ENCODE measurements at places on chromosomes 6 and 20.

- DNase-seq, result no peak
These were observed 244.1 kb downstream of the BMP7 start for GRCh38 chr20:57022306-57022705.

DNA sequence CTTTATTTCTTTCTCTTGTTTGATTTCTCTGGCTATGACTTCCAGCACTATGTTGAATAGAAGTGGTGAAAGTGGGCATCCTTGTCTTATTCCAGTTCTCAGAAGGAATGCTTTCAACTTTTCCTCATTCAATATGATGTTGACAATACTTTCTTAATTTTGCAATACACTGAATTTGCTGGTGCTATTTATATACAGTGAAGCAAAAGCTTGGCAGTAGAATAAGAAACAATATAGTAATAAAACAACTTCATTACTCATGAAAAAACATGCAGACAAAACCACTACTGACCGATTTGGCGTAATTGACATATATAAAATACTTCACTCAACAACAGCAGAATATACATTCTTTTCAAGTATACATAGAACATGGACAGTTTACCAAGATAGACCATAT is 96.4 kb downstream of the CFAP61 start:
- no peak for DNase-seq

DNA sequence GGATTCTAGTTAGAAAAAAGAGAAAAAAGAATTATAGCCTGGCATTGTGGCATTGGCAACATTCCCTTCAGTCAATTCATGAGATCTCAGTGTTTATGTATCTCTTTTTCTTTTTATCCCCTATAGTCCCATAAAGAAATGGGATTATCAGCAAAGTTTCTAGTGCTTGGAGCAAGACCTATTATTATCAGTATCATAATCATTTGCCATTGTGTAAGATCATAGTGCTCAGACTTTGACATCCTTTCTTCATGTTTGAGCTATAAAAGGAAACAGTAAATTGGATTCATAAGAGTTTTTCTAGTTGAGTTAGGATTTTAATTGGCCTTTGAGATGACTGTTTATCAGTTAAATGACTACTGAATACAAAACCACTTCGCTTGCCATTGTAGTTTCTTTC is 295.6 kb downstream of the GRIK2 start:
- no peak for DNase-seq

- no peak for DNase-seq
These were observed 57.1 kb upstream of the LRRC1 start for GRCh38 chr6:53737746-53738145.

- DNase-seq, result no peak
These were observed 144.0 kb downstream of the BCKDHB start for GRCh38 chr6:80250391-80250997.

DNA sequence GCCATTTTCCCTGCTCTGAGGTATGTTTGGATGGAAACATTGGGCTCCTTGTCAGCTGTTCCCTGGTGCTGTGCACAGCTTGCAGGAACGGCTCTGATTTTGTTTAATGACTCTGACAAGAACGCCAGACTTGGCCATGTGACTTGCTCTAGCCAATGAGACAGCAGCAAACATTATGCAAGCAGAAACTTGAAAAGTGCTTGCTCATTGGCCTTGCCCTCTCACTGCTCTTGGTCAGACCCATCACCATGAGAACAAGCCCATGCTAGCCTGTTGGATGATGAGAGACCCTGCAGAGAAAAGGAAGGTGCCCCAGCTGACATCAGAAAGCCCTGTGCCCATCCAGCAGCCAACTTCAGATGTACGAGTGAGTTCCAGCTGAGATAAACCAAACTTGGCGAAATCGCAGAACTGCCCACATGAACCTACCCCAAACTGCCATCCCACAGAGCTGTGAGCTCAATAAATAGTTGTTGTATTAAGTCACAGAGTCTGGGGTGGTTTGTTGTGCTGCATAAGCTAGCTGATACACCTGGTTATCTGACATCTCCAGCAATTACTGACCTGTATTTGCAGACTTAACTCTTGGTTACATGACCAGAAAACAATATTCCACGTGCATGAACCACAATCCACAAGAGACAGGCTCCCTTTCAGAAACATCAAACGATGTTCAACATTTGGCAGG is 96.9 kb downstream of the JPH2 start:
- DNase-seq, result no peak

DNA sequence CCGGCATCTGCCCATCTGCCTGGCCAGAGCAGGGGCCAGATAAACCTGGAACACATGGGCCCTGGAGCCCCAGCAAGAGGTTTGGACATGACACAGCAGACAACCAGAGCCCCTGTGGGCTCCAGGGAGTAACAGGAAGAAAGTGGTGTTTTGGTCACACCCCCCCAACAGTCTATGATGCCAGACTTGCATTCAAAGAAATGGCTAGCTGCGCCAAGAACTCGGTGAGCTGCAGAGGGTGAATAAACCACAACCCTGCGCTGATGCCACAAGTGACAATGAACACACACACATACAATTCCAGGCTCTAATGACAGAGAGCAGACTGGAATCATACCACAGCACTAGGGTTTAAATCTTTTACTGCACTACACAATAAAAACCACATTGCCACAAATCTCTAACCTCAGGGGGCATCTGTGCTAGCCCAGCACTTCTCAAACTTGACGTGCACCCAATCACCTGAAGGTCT is 34.0 kb downstream of the TRERF1 start:
- DNase-seq, result no peak

GRCh38 chr20:10911298-10911697 is 237.5 kb upstream of the JAG1 start:
- no peak for DNase-seq

DNA sequence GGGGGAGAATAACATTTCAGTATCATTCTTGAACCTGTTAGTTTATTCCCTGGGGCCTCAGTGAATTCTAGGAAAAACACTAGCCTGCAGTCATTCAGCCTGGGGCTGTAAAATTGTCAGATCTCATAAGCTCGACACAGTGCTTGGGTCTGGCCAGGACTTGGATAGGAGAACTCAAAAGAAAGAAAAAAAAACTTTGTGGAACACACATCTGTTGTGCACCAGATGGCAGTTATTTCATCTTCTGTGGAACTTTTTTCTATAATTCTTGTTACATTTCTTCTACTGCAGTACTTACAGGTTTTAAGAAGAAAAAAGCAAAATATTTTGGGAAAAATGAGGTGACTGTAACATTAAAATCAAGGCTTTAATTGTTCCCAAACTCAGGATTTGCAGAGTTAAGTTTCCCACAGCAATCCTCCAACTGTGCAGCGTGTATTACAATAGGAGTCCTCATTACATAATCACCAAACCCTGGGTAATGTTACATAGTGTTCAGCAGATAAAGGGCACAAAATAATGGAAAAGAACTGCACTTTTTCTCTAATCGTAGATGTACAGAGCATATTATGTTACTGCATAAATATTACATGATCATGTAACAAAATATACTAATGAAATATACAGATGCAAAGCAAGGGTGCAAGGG is 531.1 kb upstream of the CITED2 start:
- no peak for DNase-seq

DNA sequence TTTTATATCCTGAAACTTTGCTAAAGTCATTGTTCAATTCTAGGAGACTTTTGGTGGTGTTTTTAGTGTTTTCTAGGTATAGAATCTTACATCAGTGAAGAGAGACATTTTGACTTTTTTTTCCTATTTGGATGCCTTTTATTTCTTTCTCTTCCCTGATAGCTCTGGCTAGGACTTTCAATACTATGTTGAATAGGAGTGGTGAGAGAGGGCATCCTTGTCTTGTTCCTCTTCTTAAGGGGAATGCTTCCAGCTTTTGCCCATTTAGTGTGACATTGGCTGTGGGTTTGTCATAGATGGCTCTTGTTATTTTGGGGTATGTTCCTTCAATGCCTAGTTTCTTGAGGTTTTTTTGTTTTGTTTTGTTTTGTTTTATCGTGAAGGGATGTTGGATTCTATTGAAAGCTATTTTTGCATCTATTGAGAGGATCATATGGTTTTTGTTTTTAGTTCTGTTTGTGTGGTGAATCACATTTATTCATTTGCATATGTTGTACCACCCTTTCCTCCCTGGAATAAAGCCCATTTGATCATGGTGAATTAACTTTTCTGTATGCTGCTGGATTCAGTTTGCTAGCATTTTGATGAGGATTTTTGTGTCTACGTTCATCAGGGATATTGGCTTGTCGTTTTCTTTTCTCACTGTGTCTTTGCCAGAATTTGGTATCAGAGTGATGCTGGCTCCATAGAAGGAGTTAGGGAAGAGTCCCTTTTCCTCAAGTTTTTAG is 540.1 kb upstream of the FLRT3 start:
- no peak for DNase-seq

GRCh38 chr6:36933102-36933501 is 21.4 kb upstream of the PI16 start:
- DNase-seq, result no peak

DNA sequence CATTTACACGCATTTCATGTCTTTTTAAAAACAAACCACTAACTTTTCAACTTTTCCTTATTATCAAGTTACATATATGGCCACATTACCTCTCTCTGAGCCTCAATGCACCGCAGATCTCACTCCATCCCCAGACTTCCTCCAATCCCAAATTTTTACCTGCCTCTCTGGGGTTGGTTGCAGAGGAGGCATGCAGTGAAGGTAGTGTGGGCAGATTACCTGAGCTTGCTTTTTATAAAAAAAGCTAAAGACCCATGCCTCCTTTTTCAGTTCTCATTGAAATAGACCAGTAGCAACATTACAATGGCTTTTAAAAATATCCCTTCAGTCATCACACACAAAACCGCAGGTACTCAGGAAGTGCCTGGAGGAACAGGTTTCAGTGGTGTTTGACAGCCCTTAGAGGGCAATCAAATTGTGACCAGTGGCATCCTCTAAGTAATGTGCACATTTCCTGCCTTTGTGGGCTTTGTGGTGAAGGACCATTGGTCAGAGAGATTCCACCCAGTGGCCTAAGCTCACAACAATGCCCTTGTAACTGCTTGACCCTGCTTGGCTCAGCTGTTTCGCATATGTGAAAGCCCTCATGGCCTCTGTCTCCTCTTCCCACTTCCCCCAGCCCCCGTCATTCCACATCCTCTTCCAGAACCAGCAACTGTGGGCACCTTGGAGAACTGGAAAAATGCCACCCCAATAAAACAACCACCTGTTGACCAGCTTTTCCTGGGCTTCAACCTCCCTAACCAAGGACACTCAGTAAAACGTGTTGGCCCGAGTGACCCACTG is 30.2 kb upstream of the IL17A start:
- no peak for DNase-seq

- no peak for DNase-seq
These were observed 1.6 kb downstream of the SRPK1 start for GRCh38 chr6:35919085-35919826.

DNA sequence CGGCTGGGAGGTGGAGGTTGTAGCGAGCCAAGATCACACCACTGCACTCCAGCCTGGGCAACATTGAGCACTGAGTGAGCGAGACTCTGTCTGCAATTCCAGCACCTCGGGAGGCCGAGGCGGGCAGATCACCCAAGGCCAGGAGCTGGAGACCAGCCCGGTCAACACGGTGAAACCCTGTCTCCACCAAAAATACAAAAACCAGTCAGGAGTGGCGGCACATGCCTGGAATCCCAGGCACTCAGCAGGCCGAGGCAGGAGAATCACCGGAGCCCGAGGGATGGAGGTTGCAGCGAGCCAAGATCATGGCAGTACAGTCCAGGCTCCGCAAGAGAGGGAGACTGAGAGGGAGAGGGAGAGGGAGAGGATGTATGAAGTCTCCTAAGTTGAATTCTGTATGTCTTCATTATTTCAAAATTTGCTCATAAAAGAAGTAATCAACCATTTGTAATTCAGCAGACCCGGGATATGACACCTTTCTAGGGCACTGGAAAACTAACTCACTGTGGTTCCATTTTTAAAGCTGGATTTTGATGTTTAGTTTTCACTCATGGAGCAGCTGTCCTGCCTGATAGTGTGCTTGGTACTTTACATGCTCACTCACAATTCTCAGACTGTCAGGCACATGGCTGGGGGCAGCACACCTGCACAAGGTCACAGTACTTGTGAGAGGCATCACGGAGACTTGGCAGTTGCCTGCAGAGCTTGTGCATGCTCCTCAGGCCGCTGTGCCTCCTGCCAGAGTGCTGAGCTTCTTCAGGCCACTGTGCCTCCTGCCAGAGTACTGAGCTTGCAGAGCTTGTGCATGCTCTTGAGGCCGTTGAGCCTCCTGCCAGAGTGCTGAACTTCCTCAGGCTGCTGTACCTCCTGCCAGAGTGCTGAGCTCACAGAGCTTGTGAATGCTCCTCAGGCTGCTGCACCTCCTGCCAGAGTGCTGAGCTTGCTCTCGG is 106.2 kb downstream of the ERMARD start:
- DNase-seq, result no peak

DNA sequence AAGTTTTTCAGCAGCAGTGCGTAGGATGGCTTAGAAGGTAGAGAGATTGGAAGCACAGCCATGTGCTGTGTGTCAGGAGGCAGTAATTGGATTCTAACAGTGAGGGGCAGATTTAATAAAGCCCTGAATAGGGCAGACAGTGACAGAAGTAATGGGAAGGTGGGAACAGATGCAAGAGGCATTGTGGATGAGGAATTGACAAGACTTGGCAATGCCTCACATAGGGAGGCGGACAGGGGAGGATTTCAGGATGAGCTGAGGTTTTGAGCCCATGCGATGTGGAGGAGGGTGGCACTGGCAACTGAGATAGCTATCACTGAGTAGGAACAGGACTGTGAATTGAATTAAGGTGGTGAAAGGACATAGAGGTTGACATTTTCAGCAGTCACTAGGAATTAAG is 262.2 kb upstream of the FLRT3 start:
- DNase-seq, result no peak

GRCh38 chr6:121593011-121593641 is 157.7 kb downstream of the GJA1 start:
- DNase-seq, result no peak

GRCh38 chr6:18897350-18897749 is 510.2 kb downstream of the RNF144B start:
- no peak for DNase-seq

GRCh38 chr6:98395610-98396166 is 438.7 kb upstream of the POU3F2 start:
- DNase-seq, result no peak

- no peak for DNase-seq
These were observed 103.4 kb upstream of the MLN start for GRCh38 chr6:33907227-33907626.

GRCh38 chr6:14066782-14067406 is 50.7 kb upstream of the CD83 start:
- no peak for DNase-seq

DNA sequence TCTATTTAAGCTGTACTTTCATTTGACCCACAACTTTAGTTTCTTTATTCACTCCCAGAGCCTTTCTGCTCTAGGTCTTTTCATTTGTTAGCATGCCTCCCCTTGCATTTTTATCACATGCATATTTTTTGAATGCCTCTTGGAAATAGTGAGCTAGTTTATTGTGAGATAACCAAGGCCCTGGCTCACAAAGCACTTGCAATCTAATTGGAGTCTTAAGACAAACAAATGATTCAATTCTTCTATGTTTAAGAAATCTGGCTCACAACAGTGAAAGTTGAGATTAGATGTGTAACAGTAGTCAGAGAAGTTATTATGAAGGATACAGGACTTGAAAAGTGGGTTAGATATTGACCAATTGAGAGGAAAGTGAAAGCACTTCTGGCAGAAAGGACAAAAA is 173.4 kb downstream of the MOXD1 start:
- no peak for DNase-seq

- DNase-seq, result no peak
These were observed 421.3 kb upstream of the BTBD3 start for GRCh38 chr20:11496380-11496779.
